ENCODE measurements at places on chromosomes 4 and X.

DNA sequence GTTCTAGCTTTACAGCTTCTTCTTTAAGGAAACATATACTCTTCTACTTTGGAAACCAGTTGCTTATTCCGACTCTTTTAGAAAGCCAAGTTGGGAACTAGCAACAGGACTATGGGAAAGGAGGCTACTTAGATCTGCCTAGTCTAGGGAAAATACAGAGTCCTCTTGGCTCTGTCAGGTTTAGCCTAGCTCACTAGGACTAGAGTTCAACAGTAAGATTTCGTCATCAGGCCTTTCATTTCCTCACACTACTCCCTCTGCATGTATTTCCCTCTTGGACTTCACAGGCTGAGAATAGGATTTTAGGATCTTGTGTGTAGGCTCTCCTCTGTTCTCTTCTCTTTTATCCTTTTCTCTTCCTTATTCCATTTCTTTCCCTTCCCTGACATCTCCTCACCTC lies 409.8 kb downstream of the AR start:
- DNase-seq = no peak

DNA sequence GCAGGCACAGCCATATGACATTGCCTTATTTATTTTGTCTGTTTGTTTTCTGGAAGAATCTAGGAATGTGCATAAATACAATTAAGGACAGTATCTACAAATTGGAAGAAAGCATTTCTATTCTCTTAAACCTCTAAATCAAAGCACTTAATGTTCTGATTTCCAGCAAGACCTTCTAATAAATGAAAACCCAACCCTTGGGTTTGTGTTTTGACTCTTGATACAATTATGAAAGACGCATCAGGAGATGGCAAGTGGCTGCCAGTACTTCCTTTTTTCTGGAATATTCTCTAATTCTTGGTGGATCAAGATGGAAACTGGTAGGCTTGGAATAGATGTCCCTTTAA lies 437 bp upstream of the CPE start:
- no peak for DNase-seq

- no peak for DNase-seq
These were observed 50.0 kb downstream of the GALNT7 start for GRCh38 chr4:173218411-173219125.

- DNase-seq = no peak
These were observed 490 bp upstream of the PDZD4 start for GRCh38 chrX:153830640-153831428.

DNA sequence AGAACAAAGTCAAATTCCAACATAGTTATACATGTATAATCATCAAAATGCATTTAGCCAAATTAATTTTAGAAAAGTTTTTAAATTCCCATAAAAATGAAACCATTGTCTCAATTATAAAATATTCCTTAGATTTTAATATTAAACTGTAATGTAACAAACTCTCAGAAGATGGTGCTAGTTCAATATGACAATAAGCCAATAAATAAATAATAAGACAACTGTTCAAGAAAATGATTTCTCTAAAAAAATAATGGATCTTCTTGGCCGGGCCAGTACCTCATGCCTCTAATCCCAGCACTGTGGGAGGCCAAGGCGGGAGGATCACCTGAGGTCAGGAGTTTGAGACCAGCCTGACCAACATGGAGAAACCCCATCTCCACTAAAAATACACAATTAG lies 80.3 kb downstream of the RAB28 start:
- no peak for DNase-seq

DNA sequence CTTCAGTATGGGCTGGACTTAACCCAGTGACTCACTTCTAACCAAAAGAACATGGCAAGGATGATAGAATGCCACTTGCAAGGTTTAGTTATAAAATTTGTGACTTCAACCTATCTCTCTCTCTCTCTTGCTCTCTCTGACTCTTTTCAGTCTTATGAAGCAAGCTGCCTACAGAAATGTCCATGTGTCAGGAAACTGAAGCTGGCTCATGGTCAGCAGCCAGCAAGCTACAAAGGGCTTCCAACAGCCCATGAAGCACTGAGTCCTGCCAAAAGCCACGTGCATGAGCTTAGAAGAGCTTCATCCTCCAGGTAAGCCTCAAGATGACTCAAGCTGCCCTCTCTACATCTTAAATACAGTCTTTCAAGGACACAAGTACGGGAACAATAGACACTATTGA lies 100.3 kb downstream of the HS3ST1 start:
- no peak for DNase-seq

GRCh38 chr4:91631335-91631734 lies 672.4 kb upstream of the GRID2 start:
- DNase-seq = no peak

DNA sequence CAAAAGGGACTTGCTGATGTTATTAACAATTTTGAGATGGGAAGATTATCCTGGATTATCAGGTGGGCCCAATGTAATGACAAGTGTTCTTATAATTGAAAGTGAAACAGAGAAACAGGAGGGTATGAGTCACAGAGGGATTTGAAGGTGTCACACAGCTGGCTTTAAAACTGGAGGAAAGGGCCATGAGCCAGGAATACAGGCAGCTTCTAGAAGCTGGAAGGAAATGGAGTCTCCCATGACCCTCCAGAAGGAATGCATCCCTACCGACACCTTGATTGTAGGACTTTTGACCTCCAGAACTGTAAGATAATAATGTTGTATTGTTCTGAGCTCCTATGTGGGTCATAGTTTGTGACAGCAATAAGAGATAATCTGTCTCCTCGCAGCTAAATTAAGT lies 98.0 kb upstream of the STIM2 start:
- DNase-seq = no peak

GRCh38 chr4:16104520-16104919 lies 20.7 kb upstream of the PROM1 start:
- DNase-seq = no peak

GRCh38 chrX:38583181-38583580 lies 21.8 kb downstream of the TSPAN7 start:
- no peak for DNase-seq

DNA sequence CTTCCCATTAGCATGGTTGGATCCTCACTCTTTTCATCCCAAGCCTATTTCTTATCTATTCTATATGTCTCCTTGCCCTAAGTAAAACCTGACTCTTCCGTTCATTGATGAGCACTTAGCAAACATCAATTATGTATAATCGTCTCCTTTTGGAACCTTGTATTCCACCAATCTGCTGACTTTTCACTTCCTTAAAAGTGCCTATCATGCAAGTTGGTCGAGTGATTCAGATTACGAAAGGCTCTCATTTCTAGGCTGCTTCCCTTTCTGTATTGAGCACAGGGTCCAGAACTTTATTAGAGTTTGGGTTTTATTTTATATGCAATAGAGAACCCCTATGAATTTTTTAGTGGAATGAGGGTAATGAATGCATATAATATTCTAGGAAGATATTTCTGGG lies 27.1 kb upstream of the ALB start:
- no peak for DNase-seq

GRCh38 chr4:128665514-128665913 lies 144.0 kb upstream of the JADE1 start:
- DNase-seq = no peak

- DNase-seq = no peak
These were observed 32.1 kb downstream of the PIGG start for GRCh38 chr4:531076-531475.

- DNase-seq = no peak
These were observed 576.2 kb upstream of the CT83 start for GRCh38 chrX:117038918-117039440.

DNA sequence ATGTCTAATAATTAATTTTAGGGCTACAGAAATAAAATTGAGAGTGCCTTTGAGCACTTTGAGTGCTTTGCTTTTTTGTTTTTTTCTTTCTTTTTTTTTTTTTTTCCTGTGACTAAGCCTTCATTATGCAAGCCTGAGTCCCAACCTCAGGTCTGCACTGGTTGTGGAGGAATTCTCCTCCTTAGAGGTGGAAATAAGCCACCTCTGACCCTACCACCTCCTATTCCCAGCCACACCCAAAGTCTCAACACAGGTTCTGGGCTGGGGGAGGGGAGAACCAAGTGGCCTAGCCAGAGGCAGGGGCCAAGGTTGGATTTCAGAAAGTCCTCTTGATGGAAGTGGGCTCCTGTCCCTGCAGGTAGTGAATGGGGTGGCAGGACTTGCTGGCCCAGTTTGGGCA lies 180.2 kb downstream of the ARAP2 start:
- no peak for DNase-seq

DNA sequence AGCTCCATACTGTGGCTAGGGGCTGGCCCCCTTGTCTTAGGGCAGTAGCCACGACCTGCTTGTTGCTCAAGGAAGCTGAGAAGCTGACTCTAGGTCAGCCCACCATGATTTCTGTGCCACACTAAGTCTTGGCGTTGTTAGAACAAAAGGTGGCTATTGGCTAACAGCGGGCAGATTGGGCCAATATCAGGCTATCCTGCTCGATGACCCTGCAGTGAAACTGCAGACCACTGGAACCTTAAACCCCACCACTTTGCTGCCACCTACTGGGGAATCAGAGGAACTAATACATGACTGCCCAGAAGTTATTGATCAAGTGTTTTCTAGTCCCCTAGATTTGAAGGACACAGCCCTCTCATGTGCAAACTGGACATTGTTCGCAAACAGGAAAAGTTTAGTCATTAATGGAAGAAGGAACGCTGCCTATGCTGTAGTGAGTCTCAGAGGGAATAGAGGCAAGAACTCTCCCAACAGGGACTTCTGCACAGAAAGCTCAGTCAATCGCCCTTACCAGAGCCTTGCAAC lies 17.0 kb upstream of the PAPSS1 start:
- DNase-seq = no peak

DNA sequence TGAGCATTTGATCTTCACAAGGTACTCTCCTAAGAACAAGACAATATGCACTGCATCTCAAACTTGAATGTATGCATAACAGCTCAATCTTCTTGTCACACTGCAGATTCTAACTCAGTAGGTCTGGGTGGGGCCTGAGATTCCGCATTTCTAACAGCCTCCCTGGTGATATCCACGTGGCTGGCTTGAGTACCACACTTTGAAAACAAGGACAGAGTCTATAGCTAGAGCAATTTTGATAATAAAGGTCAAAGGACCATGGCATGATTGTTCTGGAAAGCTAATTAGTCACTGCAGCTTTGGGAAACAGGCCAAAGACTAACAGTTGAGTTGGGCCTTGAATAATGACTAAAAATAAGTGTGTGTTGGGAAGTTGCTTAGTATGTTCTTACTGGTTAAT lies 213.3 kb downstream of the GBA3 start:
- DNase-seq = no peak

DNA sequence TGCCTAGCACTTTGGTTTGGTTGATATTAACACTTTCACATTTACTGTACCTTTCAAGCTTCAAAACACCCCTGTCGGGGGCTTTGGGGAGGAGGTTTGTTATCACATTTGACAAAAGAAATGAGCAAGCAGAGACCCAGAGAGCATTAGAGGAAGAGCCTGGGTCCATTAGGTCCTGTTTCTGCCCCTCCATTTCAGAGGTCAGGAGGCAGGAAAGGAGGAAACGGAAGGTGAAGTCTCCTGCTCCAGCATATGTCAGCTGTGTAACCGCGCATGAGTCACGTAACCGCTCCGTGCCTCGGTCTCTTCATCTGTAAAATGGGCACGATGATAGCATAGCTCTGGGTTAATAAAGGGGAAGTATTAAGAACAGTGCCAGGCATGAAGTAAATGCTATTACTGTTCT lies 201.9 kb upstream of the BCOR start:
- no peak for DNase-seq

- DNase-seq = no peak
These were observed 21.9 kb downstream of the SEC24D start for GRCh38 chr4:118814058-118814457.

DNA sequence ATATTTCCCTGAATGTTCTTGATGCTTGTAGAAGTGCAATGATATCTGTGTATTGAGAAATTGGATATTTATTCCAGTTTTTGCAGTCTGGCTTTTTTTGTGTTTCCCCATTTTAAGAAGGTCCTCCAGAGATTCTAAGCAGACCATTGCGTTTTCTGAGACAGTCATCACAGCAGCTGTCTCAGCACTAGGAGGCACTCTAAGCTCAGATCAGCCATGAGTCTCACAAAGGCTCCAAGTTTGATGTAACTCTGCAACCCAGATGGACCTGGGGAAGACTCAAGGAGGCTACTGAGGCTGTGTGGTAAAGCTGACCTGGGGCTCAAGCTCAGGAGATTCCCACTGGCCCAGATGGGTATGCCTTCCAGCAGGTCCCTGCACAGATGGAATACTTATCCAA lies 89.3 kb upstream of the CYLC1 start:
- DNase-seq = no peak

- DNase-seq = no peak
These were observed 372.6 kb upstream of the TECRL start for GRCh38 chr4:64781737-64782326.

DNA sequence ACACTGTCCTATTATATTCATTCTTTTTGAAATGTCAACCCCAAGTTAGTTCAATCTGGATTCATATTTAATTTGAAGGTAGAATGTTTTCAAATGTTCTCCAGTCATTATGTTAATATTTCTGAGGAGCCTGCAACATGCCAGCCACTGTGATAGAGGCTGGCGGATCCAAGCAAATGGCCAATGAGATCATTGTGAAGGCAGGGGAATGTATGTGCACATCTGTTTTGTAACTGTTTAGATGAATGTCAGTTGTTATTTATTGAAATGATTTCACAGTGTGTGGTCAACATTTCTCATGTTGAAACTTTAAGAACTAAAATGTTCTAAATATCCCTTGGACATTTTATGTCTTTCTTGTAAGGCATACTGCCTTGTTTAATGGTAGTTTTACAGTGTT lies 1.6 kb downstream of the CXCL1 start:
- DNase-seq = no peak

DNA sequence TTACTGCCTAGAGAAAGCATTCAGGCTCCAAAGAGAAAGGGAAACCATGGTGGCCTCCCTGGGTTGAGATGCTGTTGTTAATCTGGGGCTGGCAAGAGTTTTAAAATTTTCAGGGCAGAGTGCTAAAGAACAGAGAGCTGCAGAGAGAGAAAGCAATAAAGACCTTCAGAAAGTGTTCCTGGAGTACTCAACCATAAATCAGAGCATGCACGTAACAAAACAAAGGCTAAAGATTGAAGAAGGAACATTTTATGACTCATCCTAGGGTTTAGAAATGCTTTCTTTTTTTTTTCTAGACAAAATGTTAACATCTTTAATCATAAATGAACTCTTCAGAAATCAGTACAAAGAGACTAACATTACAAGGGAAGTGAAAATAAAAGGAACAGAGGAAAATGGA lies 562.3 kb upstream of the NDST4 start:
- no peak for DNase-seq

DNA sequence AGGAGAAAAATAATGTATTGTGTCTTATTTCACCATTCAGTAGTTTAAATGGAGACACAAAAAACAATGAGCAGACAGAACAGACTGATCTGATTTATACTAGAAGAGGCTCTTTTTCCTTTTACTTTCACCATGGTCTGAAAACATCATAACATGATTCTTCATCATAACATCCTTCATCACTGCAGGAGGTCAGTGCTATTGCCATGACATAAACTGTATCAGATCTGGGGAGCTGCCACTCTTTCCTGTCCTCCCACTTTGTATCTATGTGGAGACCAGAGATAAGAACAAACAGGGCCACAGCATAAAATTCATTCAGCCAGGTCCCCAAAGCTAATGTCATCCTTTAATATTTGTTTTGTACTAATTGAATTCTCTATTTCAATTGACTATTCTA lies 25.2 kb downstream of the SOD3 start:
- DNase-seq = no peak

GRCh38 chrX:11408783-11409182 lies 115.6 kb downstream of the AMELX start:
- no peak for DNase-seq

- no peak for DNase-seq
These were observed 68.9 kb downstream of the MAOB start for GRCh38 chrX:43813319-43813718.
